Stimulated activated CD8-positive, alpha-beta memory T cell treated with anti-CD3 and anti-CD28 coated beads, Interleukin-7, amount 100 ng/mL, for 4 hours (primary cell): ENCODE measurements at places on chromosomes 6 and 20.

- DNase-seq, result no peak
Observed at GRCh38 chr6:108873251-108873650, 25.0 kb downstream of the ARMC2 start.

GRCh38 chr20:46570956-46571355 is 20.5 kb upstream of the OCSTAMP start:
- DNase-seq, result no peak

DNA sequence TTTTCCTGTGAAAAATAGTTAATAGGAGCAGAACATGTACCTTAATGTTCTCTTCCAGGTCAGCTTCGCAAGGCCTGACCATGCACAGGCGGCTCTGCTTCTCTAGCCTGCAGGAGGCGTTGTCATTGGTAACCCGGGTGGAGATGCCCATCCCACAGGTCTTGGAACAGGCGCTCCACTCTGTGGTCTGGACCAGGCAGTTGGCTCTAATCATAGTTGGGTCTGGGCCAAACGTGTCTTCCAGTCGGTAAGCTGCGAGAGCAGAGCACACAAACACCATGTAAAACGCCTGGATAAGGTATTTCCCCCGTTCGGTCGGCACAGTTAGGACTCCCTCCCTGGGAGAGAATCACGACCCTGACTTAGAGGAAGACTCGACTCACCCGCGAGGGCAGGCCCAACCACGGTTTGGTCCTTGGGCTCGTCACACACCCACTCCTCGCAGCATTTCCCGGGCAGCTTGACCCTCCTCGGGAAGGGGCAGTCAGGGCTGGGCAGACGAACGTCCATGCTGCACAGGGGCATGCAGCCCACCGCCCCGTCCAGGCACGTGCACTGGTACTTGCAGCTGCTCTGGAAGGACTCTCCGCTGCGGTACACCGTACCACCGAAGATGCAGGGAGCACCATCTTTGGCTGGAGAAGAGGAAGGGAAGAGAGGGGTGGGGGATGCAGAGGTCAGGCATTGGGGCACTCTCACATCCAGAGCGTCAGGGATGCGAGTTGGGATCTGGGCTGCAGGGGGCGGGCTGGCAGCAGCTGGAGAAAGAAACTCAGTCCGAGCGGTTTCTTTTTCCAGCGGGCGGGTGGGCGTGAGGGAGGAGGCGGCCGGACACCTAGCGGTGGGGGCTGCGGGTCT is 1.0 kb downstream of the CCN2 start:
- no peak for DNase-seq

DNA sequence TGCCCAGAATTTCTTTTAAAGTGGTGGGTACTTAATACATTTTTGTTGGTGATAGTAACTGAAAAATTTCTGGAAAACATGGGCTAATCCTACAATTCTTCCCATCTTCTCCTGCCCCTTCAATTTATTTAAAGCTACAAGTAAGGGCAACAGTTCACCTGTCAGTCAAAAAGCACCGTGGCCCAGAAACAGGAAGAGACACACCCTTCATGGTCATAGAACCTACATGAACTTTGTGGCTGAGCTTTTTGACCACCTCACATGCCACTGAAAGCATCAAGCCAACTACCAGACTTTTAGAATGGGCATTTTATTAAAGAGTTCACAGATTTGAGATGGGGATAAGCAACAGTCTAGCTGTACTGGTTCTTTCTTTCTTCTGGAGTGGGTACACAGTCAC is 201.1 kb upstream of the CNR1 start:
- no peak for DNase-seq

DNA sequence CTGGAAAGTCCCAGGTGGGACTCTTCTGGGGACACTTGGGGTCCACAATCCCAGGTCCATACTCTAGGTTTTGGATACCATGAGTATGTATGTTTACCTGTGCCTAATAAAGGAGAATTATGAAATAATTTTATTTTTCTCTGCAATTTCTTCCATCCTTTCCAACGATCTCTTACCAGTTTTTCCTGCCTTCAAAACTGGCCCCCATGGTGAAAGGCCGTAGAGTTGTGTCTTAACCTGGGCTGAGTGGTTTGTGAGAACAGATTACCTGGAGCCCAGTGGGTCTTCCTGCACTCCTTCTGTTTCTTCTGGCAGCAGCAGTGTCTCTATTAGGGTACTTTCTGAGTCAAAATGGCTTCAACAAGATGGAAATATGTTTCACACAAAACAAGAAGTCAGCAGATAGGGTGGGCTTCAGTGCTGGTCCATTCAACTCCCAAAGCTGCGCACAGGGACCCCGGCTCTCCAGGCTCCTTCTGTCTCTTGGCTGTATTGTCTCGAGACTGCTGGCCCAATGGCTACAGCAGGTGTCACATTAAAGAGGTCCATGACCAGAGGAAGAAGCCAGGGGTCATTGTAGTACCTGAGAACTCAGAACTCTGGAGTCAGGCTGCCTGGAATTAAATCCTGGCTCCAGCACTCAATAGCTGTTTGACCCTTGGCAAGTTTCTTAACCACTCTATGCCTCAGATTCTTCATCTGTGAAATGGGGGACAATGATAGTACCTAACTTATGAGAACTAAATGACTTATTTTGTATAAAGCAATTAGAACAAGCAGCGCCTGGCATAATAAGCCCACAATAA is 10.5 kb upstream of the RBCK1 start:
- no peak for DNase-seq

DNA sequence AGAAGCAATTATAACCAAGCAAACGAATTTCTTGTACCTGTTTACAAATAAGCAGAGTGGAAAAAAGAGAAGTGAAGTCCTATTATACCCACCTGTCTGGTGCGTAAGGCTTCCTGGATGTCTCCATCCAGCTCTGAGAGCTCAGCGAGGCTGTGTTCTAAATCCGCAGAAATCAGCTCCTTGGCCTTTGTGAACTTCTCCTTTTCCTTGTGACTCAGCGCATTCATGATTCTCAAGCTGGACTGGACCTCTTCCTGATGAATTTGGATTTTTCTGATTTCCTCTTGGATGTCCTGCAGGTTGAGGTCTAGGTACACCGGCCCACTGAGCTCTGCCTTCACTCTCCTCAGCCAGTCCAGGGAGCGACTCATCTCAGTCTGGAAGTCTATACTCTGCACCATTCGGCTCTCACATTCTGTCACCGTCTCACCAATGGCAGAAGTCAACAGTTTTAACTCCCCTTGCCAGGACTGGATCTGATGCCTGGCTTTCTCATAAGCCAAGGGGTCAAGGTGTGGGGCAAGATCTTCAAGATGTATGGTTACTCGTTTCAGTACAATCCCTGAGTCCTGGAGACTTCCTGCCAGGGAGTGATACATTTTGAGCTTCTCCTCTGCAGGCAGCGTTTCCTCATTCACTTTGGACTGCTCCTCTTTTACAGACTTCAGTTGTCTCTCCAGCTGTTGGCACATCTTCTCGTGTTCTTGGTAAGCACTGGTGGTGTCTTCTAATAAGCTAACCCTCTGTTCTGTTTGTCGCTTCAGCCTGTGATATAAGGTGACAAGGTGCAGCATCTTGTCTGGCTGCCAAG is 307.3 kb downstream of the SYNE1 start:
- no peak for DNase-seq

DNA sequence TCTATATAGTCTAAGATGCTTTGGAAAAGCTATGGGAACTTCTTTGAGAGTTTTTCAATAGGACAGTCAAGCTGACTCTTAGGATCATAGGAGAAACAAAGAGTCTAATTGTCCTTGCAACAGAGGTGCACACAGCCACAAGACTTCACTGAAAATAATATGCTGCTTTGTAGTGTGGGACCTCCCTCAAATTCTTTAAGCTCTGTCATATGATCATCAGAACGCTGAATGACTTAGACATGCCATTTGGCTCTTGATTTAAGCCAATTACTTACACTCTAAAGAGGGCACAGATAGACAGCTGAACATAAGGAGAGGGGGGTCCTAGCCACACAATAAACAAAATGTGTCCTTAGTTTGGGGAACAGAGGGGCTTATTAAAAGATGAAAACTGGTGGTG is 818.7 kb upstream of the GJE1 start:
- DNase-seq, result no peak

DNA sequence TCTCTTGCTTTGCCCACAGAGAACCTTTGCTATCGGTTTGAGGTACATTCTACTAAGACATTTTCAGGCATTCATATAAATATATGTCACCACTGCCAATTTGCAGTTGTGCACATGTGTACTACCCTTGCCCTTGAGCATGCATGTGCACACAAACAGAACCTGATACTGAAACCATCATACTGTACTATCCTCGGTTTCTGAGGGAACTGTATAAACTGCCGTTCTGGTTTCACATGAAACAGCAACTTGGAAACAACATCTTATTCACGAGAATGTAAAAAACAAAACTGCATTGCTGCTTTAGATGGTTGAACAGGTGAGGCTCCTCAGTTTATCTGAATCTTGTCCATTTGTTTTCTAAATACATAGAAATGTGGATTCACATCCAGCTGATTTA is 151.2 kb upstream of the TMEM170B start:
- DNase-seq, result no peak

DNA sequence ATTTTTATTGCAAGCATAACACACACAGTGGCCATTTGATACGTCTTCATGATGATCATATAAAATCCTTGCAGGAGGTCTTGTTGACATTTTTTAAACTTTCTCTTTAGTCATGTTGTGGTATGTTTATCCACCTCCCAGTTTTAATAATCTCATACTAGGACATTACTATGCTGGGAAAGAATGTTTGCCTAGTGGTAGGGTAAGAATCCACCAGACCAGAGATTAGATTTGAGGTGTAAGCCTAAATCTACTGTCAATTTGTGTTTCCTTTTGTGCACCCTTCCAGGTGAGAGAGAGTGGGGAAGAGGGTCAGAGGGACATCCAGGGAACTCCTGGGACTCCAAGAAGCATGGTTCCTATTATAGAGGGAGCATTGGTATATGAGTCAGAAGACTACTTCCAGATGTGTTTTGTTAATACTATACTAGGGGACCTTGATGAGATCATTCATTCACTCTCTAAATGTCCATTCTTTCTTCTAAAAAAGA is 298.3 kb upstream of the SASH1 start:
- no peak for DNase-seq

DNA sequence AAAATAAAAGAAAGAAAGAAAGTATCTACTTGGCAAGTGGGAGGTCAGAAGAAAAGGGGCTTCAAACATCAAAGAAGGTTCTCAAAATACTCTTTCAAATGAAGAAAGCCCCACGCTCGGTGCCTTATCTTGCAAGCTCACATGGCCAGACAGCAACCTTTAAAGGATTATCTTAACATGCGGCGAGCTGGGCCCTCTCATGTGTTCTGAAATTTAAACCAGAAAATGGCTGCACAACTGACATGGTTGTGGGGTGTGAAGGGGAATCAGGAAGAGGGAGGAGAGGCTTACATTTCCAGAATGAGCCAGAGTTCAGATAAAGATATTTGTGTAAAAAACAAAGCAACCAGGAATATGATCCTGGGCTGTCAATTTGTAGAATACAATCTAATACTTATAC is 363.1 kb downstream of the PRKN start:
- no peak for DNase-seq

- DNase-seq, result no peak
Observed at GRCh38 chr6:47004463-47004862, 37.7 kb downstream of the ADGRF1 start.

DNA sequence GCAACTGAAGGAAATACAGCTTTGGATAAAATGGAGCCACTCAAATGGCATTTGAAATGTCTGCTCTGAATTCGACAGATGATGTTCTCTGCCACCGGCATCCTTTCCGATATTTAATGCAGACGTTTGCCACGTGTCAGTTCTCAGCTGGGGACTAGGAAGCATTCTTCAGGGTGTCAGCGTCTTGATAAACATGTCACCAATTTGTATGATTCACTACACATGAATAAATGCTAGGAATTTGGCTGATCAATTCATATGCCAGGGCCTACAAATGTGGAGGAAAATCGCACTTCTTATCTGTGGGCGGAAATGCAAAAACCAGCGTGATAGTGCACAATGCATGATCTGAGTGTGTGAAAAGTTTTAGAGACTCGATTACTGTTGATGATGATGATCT is 169.5 kb downstream of the SLC24A3 start:
- no peak for DNase-seq

GRCh38 chr20:5136096-5136495 is 9.3 kb downstream of the CDS2 start:
- no peak for DNase-seq

GRCh38 chr6:125804264-125804663 is 13.5 kb downstream of the NCOA7 start:
- DNase-seq, result no peak

DNA sequence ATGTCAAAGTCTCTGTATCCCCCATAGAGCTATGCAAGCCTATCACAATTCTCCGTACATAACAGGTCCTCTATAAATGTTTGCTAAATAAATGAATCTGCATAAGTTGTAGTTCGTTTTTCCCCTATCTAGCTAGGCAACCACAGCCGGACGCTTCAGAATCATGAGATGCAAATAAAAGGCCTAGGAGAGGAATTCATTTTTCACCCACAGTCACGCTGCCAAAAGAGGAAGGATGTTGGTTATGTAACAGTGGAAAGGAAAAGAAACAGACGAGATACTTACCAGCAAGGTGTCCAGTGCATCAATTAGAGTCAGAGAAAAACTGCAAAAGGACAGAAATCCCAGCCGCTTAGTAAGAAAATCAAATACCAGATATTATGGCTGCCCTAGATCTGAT is 2.4 kb downstream of the EDEM2 start:
- no peak for DNase-seq

DNA sequence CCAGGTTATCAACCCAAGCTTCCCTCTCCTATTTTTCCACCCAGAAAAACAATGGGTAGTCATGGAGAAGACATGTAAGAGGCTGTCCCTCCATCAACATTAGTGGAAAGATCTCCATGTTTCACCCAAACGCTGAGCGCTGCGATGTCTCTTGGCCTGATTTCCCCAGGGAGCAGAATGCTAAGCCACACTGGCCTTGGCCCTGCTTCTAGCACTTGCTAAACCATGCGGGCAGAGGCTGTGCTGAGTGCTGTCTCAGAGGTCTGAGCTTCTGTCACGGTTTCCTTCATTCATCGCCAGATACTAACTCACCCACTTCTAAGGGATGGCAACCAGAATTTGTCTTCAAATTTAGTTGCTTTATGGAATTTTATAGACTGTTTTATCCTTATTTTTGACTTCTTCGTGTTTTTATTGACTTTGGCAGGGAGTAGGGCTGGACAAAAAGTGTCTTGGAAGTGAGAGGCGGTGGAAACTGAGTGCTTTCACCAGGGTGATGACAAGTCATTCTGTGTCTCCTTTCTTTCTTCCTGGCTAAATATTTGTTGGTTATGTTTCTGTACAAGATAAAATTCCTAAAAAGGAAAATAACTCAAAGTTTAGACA is 181.4 kb upstream of the UST start:
- no peak for DNase-seq
